Lower lobe of right lung (tissue), 2 donors: ENCODE measurements at places on chromosomes 1 and 21. TPM values are rescaled to one million over a fixed set of nuclear protein-coding genes. Genes with fewer than 3 reads are reported as not detected.
A peak's percentile ranks its signal among the peaks of the same experiment; 100 is the strongest.

OR2T33 gene
- total RNA-seq, result not detected

EXOSC10 gene
- total RNA-seq, result 47.7 TPM

PALMD gene
- total RNA-seq, result 18.8 TPM

RGS16 gene
- 14.6 TPM for total RNA-seq

OR2T29 gene
- not detected for total RNA-seq

LENEP gene
- total RNA-seq, result not detected

EPB41 gene
- 58.6 TPM for total RNA-seq

BEND5 gene
- total RNA-seq, result 4.3 TPM

RAB3GAP2 gene
- 36.1 TPM for total RNA-seq

ESRRG gene
- 1.9 TPM for total RNA-seq

KCNA3 gene
- total RNA-seq, result 19.4 TPM

NECAP2 gene
- total RNA-seq, result 97.7 TPM

DIO1 gene
- total RNA-seq, result not detected

KRTAP13-1 gene
- not detected for total RNA-seq

DNA sequence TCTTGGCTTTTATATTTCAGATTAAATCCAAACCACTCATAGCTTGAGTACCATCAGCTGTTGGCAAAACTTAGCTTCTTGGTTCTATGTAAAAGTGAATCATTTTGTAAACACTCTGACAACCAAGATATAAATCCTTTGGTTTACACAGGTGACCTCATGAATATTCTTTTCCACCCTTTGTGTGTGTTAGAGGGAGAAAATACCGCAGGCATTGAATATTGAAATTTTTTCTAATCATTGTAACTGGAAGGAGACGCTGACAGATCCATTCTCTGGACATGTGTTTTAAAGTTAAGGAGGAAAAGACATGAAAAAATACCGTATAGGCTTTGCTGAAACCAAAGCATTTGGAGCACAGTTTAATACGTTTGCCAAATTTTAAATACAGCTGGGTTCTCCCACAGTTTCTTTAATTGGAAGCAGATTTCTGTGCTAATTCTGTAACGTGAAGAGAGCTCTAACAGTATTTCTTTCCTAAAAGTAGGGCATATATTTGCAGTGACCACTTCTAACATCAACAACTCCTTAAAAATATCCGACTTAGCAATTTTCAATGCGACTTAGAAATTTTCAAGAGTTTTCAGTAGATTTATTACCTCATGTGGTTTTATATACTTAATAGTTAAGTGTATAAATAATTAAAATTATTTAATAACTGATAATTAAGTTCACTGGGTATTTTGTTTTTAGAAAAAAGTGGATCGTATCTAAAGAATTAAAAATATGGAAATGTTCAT is 388.2 kb downstream of the USP25 start:
- DNase-seq, result no peak

- no peak for DNase-seq
These were observed 281.0 kb upstream of the RUNX1 start for GRCh38 chr21:35329940-35330660.

DNA sequence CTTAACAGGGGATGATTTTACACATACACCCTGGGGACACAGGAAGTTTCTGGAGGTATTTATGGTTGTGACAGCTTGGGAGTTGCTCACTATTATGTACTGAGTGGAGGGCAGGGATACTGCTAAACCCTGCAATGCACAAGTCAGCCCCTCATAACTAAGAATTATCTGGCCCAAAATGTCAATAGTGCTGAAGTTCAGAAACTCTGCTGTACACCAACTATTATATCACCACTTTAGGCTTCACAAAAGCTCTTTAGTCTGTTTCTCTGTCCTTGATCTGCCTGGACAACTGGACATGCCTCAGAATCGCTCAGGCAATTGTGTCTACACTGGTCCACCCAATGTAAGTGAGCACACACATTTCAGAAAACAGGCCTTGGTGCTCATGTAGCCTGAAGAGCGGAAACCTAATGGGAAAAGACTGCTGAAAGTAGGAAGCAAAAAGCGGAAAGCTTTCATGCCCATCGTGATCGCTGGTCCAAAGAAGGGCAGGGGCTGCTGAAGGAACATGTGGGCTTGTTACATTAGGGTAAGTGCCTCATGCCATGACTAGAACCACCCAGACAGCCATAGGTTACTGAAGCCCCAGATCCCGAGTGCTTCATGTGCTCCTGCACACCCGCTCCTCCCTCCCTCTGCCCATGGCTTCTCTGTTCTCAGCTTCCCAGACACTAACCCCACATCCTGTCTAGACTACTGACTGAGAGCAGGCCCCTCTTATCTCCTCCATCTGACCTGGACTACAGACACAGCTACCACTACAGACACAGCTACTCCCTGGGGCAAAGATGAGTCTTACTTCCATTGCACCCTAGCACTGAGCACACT is 73.5 kb downstream of the LRIG2 start:
- DNase-seq, result no peak

- no peak for DNase-seq
These were observed 27.7 kb upstream of the MAGOH start for GRCh38 chr1:53266038-53266437.

- DNase-seq, result peak; percentile 59
These were observed 632 bp downstream of the PEX19 start for GRCh38 chr1:160284220-160284781.

GRCh38 chr21:25837533-25838265 is 102.9 kb downstream of the GABPA start:
- DNase-seq, result no peak

DNA sequence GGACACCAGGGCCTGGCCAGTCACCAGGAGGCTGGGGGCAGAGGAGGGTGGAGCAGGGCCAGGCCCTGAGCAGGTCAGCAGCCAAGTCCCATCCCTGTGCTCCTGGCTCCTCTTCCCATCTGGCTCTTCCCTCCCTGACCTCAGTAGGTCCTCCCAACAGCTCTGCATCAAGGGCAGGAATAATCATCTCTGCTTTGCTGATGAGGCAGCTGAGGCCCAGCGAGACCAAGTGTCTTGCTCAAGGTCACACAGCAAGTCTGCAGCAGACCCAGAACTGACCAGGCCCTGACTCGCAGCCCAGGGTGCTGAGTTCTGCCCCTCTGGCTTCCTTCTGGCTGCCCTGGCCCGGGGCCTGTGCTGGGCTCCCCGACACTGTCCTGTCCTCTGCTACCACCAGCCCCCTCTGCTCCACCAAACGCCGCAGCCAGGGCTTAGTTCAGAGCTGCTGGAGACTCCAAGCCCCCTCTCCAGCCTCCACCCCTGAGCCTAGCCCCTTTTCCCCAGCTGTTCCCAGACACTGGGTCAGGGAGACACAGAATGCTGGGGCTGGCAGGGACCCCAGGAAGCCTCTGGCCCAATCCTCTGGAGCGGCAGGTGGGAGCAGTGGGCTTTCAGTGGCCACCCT is 224.9 kb downstream of the PTPRU start:
- DNase-seq, result no peak

DNA sequence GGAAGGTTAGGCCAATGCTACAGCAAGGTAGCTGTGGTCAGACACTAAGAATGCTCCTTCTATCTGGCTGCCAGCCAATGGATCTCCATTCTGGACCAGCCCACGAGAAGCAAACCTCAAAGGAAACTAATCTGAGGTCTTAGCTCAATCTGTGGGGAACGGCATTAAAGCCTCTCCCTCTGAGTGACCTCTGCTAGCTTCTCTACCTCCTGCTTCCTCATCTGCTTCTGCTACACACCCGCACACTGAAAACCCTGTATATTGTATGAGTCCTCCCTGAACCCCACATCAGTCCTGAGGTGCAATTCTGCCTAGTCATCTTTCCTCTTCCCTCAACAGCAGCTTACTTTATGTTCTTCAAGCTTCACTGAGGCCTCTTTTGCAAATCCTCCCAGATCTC is 6.9 kb upstream of the GALE start:
- DNase-seq, result no peak

DNA sequence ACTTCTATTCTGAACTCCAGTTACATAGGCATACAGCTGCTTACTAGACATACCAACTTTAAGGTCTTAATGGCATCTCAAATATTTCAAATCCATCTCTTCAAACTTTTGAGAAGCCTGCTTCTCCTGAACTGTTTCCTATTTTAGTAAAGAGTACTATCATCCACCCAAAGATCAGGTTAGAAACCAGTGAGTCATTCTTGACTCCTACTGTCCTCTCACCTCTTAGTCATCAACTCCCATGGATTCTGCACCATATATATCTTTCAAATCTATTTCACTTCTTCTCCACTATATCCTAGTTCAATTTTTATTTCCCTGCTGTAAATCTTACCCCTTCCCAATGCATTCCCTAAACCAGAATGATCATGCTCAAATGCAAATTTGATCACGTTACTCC is 18.1 kb upstream of the BEND5 start:
- DNase-seq, result no peak

GRCh38 chr21:41405321-41405720 is 20.7 kb upstream of the MX1 start:
- no peak for DNase-seq

- no peak for DNase-seq
These were observed 941 bp downstream of the ELAVL4 start for GRCh38 chr1:50109647-50110075.

DNA sequence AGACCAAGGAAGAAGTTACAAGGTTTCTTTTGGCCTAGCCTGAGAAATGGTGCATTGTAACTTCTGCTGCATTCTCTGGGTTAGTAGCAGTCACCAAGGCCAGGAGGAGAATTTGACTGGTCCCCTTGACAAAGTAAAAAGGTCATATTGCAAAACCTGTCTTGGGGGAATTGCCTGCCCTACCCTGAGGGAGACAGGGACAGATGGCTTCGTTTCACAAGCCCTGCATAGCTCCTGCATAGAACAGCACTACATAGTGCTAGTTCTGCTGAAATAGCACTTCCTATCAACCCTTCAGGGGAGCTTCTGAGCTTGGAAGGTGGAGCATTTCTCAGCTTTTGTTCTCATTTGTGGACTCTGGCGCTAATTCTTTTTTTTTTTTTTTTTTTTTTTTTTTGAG is 20.4 kb upstream of the AK2 start:
- DNase-seq, result no peak

GRCh38 chr1:63969441-63969901 is 195.7 kb downstream of the ROR1 start:
- no peak for DNase-seq

DNA sequence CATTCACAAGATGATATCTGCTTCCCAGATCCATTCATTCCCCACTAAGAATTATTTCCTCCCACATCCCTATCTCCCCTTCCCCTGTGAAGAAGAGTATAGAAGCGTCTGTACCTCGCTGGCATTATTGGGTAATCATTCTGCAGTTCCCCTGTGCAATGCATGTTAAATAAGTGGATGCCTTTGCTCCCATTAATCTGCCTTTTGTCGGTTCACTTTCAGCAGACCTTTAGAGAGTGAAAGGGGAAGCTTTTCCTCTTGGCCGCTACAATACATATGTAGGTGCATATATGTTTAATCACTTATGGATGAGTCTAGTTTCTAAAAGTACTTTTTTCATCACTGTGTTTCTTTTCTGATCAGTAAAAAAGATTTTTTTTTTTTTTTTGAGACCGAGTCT is 7.0 kb downstream of the CLCN6 start:
- DNase-seq, result no peak

DNA sequence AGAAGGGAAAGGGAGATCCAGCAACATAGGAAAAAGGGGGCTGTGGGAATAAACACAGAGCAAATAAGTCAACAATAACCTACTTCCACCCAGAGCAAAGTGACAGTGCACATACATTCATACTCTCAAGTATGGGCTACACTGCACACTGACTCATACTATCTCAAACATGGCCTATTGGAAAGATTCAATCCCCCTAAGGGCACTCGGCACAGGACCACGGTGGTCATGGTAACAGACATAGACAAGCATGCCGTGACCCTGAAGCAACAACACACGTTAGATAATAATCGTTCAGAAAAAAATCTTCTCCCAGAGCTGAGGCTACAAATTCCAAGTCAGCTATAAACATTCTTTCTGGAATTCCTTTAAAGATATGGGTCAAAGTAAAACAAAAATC is 16.8 kb upstream of the JAK1 start:
- DNase-seq, result no peak

GRCh38 chr1:97849345-97850340 is 71.2 kb downstream of the DPYD start:
- DNase-seq, result no peak

DNA sequence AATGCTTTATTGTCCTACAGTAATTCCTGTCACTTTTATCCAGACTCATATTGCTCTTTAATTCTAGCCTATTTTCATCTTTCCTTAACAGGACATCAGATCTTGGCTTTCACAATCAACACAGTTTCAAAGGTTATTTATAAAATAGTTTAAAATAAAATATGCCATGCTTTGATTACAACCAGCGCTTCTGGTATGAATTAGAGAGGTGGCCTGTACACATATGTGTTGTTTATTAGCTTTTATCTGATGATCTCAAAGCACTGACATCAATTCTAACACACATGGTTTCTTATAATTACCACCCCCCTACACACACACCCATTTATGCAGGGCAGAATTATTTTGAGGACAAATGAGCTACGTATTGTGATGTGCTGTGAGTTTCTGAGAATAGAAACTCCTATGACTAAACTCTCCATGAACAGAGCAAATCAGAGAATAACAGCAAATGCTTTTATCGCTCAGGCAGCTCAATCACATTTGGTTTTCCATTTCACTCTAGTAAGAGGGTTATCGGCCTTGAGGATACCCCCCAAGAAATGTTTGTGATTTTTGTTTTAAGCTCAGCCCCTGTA is 18.0 kb downstream of the CD247 start:
- no peak for DNase-seq

- no peak for DNase-seq
These were observed 37.4 kb downstream of the JAM2 start for GRCh38 chr21:25676451-25676850.

GRCh38 chr21:39332175-39332574 is 16.7 kb downstream of the HMGN1 start:
- DNase-seq, result no peak

DNA sequence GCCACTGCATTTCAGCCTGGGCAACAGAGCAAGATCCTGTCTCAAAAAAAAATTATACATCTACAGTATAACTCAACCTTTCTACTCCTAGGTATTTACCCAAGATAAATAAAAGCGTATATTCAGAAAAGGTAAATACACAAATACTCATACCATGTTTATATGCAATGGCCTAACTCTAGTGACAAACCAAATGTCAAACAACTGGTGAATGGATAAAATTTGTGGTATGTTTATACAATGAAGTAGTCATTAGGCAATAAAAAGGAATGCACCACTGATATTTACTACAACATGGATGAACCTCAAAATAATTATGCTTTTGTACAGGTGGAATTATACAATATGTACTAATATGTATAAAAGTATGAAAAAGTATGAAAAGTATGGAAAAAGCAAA is 174.2 kb upstream of the GORAB start:
- DNase-seq, result no peak

DNA sequence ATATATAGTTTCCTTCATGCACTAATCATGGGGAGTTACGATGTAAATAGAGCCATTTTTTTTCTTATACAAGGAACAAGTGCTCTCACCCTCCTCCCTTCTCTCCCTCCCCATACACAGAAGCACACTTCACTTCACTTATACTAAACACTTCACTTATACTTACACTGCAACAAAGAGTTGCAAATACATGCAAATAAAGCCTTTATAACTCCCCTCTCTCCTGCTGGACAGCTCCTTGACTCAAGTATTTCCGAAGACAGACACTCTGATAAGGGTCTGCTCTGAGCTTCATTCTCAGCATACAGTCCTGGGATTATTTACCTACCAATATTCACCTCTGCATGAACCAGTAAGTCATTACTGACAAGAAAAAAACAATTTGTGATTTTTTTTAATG is 35.6 kb upstream of the ERG start:
- DNase-seq, result no peak

GRCh38 chr21:15730484-15731242 is 881 bp downstream of the USP25 start:
- no peak for DNase-seq

- no peak for DNase-seq
These were observed 263.5 kb upstream of the PLD5 start for GRCh38 chr1:242787968-242788367.
